Lung (tissue), 17 donors: ENCODE measurements at places on chromosomes 6 and 20. TPM values are rescaled to one million over a fixed set of nuclear protein-coding genes. Genes with fewer than 3 reads are reported as not detected.

- no peaks in the 10 kb centered on the region for H3K4me1 ChIP-seq
- H3K27ac ChIP-seq, result no peak overlapping the region
- H3K27me3 ChIP-seq, result no peaks in the 10 kb centered on the region
- no peak for DNase-seq
- no peaks in the 10 kb centered on the region for H3K36me3 ChIP-seq
These were observed 8.4 kb upstream of the ACSS1 start for GRCh38 chr20:25066386-25066785.

DNA sequence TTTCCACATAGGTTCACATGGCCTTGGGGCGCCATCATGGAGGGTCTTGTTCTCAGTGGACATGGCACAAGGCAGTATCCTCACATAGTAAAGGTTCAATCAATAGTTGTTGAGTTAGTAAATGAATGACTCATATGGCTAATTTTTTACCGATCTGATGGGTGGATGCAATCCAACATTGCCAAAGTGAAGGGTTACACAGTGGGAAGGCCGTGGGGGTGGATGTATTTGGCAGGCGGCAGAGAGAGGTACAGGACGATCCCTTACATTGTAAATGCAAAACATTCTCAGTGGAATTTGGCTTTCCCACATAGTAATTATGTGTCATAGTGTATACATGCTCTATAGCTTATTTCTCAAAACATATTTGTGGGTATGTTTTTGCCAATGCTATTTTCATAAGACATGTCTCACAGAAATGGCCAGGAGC is 21.0 kb upstream of the PDE7B start:
- H3K4me3 ChIP-seq, result no peak overlapping the region
- H3K27me3 ChIP-seq, result no peaks in the 10 kb centered on the region
- peaks cover 6% of the 10 kb centered on the region for H3K4me1 ChIP-seq
- no peaks in the 10 kb centered on the region for H3K36me3 ChIP-seq
- peak; percentile 83 for DNase-seq
- H3K27ac ChIP-seq, result no peak overlapping the region

DNA sequence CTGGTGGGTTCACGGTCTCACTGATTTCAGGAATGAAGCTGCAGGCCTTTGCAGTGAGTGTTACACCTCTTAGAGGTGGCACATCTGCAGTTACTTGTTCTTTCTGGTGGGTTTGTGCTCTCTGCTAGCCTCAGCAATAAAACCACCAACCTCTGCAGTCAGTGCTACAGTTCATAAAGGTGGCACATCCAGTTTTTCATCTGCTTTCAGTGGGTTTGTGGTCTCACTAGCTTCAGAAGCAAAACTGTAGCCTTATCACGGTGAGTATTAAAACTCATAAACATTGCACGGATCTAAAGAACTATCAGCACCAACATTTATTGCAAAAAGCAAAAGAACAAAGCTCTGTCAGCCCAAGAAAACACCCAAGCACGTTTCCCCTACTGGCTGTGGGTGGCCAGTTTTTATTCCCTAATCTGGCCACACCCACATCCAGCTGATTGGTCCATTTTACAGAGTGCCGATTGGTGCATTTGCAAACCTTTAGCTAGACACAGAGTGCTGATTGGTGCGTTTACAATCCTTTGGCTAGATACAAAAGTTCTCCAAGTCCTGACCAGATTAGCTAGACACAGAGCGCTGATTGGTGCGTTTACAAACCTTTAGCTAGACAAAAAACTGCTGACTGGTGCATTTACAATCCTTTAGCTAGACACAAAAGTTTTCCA is 3.4 kb upstream of the TMEM14C start:
- no peaks in the 10 kb centered on the region for H3K36me3 ChIP-seq
- no peak overlapping the region for H3K4me3 ChIP-seq

DNA sequence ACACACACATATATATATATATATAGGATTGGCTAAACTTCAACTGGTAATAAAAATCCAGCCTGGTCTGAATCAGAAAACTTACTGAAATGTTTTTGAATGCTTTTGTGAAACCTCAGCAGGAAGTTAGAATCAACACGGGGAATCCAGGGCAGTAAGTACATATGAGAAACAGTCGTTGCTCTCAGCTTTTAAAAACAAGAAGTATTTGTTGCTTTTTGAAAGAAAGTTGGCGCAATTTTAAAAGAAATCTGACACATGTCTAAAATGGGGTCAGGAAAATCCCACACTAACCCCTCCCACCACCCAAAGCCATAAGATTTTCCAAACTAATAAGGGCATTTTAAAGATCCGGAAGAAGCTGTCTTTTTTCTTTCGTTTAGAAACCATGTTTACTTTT is 11.5 kb upstream of the CCDC170 start:
- H3K4me1 ChIP-seq, result no peaks in the 10 kb centered on the region
- H3K4me3 ChIP-seq, result no peak overlapping the region
- H3K27me3 ChIP-seq, result no peaks in the 10 kb centered on the region
- no peaks in the 10 kb centered on the region for H3K36me3 ChIP-seq
- no peak for DNase-seq

TCEA2 gene
- 28.5 TPM for total RNA-seq

- H3K27me3 ChIP-seq, result no peaks in the 10 kb centered on the region
- no peaks in the 10 kb centered on the region for H3K36me3 ChIP-seq
- no peak for DNase-seq
- no peak overlapping the region for H3K27ac ChIP-seq
These were observed 6.4 kb upstream of the SDC4 start for GRCh38 chr20:45354423-45355208.

GRCh38 chr20:13526551-13526950 is 112.2 kb downstream of the TASP1 start:
- peaks cover 6% of the 10 kb centered on the region for H3K4me1 ChIP-seq
- H3K36me3 ChIP-seq, result peaks cover 10% of the 10 kb centered on the region
- no peak overlapping the region for H3K27ac ChIP-seq
- DNase-seq, result no peak
- H3K4me3 ChIP-seq, result no peak overlapping the region
- H3K27me3 ChIP-seq, result no peaks in the 10 kb centered on the region
